ENCODE measurements at places on chromosomes 12 and 14.

- DNase-seq: no peak
These were observed 1.4 kb downstream of the DUSP6 start for GRCh38 chr12:89350630-89351488.

DNA sequence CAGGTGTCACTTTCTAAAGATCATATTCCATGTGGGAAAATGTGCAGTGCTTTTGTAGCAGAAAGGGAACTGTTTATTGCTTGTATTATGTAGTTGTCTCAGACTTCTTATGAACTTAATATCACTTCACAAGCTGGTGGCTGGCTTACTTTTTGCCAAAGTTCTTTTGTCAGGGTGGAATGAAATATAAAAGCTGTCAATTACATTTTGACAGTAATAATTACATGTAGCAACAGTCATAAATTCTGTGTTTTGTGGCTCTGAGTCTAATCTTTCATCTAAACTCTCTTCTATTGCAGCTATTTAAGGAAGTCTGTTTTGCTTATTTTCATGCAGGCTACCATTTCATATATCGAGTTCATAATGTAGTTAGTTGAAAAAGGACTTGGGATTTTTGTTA is 106.6 kb downstream of the OTOGL start:
- DNase-seq: no peak

- no peak for DNase-seq
These were observed 594 bp upstream of the CEP170B start for GRCh38 chr14:104864267-104865080.

GRCh38 chr12:42677461-42677860 is 87.9 kb upstream of the PRICKLE1 start:
- DNase-seq: no peak

- DNase-seq: no peak
These were observed 75.0 kb upstream of the DYNC1H1 start for GRCh38 chr14:101889366-101889765.

GRCh38 chr14:103848175-103849077 is 1.1 kb upstream of the PPP1R13B start:
- DNase-seq: no peak

DNA sequence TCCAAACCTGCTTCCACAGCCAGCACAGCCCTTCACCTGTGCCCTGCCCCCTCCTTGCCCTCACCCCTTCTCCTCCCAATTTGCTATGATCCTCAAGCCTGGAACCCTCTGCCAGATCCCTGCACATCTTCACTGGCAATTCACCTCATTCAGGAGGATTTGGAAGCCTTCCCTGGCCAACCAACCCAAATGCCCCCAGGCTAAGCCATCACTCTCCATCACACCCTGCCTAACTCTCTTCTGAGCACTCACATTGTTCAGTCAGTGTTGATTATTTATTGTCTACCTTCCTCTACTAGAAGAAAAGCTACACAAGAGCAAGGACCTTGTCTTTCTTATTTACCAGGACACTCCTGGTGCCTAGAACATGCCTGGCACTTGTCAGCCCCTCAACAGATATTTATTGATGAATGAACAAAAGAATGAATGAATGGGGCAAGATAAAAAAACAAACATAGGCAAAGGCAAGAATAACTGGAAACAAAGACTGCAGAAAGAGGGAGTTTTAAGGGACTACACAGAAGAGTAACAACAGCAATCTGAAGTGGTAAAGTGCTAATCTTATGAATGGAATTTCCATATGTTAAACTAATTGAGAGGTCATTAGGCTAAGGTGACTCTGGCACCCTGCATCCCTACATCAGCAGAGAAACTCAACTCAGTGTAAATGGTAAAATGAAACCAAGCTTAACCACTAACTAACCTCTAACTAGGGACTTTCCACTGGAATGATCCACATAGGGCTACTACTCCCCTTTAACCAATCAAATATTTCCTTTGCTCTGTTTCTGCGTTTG is 33.4 kb downstream of the TMTC1 start:
- no peak for DNase-seq

GRCh38 chr12:101407049-101407435 is 530 bp downstream of the ARL1 start:
- peak; percentile 16 for DNase-seq

DNA sequence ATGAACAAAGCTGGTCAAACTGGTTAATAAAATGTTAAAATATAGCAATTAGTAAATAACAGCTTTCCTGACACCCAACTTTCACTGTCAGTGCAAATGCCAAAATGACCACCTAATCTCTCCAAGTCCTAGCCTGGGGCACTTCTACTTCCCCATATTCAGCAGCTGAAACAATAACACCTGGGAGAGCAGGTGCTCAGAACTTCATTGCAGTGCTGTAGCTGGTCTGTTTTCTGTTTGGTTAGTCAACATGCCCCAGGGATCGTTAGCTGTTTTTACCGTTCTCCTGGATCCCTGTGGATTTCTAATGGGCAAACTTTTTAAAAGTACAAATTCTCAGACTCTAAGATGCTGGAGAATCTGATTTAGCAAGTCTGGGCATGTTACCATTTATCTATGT is 759.7 kb downstream of the GALC start:
- no peak for DNase-seq

- DNase-seq: no peak
These were observed 319.4 kb downstream of the TMEM121 start for GRCh38 chr14:105845725-105846309.

DNA sequence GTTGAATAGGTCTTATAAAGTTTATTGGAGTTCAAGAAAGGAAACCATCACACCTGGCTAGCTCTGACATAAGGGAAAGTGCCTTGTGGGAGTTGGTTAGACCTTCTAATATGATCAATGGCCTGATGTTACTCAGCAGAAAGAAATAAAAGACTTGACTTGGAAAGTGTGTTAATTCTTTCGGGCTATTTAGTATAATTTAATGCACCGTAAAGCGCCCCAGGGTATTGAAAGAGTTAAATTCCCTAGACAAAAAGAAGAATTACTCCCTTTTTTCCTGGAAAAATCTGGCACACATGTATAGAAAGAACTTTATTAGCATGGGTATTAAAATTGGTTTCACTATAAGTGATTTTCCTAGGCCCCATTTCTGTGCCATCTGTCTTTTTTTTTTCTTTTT is 1125.7 kb upstream of the FLRT2 start:
- no peak for DNase-seq

GRCh38 chr14:90850487-90850886 is 34.3 kb upstream of the TTC7B start:
- DNase-seq: no peak

- DNase-seq: no peak
These were observed 22.1 kb upstream of the SFSWAP start for GRCh38 chr12:131688845-131689154.

DNA sequence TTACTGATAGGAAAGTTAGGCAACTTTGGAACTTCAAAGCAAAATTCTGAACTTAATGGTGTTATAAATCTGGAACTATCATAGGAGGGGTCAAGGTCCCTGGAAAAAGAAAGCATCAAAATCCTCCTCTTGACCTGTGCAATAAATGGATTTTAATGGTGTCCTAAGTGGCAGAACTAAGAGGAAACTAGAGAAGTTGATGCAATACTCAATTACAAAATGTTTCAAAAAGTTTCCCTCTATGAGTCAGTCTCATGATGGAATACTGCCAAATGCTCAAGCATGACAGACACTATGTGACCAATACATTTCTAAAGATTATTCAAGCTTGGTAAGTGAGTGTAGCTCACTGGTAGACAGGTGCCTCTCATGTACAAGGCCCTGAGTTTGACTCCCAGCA is 47.7 kb upstream of the ERGIC2 start:
- DNase-seq: no peak
